Aorta (tissue), 5 donors: ENCODE measurements at places on chromosomes 5 and 9.

DNA sequence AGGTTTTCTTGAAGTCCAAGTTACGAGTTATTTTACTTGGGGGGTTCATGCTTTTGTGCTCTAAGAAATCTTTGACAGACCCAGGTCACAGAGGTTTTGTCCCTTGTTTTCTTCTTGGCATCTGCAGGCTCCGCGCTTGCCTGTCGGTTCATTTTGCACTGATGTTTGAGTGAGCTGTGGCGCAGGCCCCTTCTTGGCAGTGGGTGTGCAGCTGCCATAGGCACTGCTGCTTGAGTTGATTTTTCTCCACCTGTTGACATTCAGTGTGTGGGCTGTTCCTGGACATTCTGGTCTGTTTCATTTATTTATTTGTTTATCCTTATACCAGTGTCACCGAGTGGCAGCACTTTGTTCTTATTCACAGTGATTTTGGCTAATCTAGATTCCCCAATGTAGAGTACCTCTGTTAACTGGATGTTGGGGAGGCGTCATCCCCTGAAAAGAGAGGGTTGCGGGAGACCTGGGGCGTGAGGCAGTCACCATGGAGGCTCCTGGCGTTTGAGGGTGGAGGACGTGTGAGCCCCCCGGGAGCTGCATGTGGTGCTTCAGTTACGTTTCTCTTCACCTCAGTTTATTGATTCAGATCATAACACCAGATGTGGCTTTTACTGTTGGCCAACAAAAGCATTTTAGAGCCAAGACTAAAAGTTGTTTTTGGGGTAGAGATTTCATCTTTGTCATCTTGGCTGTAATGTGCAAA is 121.4 kb upstream of the CACNA1B start:
- peaks cover 2% of the 10 kb centered on the region for H3K36me3 ChIP-seq
- DNase-seq, result no peak
- H3K27ac ChIP-seq, result no peak overlapping the region
- H3K27me3 ChIP-seq, result no peaks in the 10 kb centered on the region
- H3K4me1 ChIP-seq, result no peaks in the 10 kb centered on the region
- H3K4me3 ChIP-seq, result no peak overlapping the region

DNA sequence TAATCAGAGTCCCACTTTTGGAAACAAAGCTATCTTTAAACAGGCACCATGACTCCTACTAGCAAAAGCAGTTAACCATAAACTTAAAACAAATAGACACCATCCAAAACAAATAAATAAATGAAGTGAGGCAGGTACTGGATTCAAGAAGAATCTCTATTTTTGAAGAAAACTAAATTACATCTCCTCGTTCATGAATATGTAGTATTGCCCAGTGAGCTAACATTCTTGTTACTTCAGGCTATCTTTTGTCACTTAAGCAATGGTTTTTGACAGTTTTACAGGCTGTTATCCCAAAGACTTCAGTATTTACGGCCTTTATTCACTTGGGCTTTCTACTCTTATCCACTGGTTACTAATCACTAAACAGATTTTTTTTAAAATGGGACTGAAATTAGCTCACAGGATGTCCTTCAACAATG is 242.5 kb downstream of the MLLT3 start:
- H3K27ac ChIP-seq, result no peak overlapping the region
- H3K36me3 ChIP-seq, result no peaks in the 10 kb centered on the region
- no peaks in the 10 kb centered on the region for H3K27me3 ChIP-seq
- H3K4me1 ChIP-seq, result no peaks in the 10 kb centered on the region
- no peak overlapping the region for H3K4me3 ChIP-seq

DNA sequence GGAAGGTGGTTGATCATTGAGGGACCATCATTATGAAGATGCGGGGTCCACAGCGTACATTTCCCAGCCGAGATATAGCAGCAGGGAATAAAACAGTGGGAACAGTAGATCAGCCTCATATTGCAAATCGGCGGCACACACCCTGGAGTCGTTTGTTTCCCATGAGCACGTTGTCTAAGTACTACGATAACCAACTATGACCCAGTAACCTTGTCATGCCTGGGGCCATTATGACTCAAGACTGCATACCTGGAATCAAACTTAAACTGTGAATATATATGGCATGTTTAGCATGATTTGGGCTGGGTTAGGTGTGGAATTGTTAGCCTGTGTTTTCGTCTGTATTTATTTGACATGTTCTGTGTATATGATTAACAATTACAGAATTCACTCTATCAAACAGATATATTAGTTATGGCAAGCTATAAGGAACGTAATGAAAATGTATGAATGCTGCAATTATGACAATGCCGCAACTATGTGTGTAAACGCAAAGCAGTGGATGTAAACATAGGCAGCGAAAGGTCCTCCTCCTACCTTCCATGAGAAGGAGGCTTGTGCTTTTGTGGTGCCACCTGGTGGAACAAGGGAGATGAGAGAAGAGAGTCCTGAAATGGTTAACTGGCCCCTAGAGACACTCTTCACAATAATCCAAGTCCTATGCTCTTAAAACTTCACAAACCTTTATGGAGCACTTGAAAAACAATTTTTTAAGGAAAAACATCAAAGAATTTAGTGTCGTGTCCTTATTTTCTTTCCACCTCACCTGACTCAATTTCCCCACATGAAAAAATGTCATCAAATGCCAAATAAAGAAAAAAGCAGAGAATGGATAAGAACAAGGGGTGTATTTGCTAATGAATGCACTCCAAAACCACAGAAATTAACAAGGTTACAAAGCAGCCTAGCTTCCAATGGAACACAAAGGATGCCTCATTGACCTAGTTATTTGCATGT is 47.1 kb downstream of the SEMA5A start:
- H3K36me3 ChIP-seq, result no peaks in the 10 kb centered on the region
- H3K27me3 ChIP-seq, result no peaks in the 10 kb centered on the region
- H3K4me3 ChIP-seq, result no peak overlapping the region

GRCh38 chr5:129541648-129542251 is 81.7 kb downstream of the ADAMTS19 start:
- DNase-seq, result no peak
- H3K36me3 ChIP-seq, result no peaks in the 10 kb centered on the region
- no peaks in the 10 kb centered on the region for H3K27me3 ChIP-seq
- no peaks in the 10 kb centered on the region for H3K4me1 ChIP-seq
- H3K4me3 ChIP-seq, result no peak overlapping the region

GRCh38 chr5:156479849-156480248 is 152.9 kb downstream of the SGCD start:
- no peaks in the 10 kb centered on the region for H3K36me3 ChIP-seq
- DNase-seq, result no peak
- H3K27ac ChIP-seq, result no peak overlapping the region
- H3K4me1 ChIP-seq, result no peaks in the 10 kb centered on the region
- no peaks in the 10 kb centered on the region for H3K27me3 ChIP-seq

- no peaks in the 10 kb centered on the region for H3K36me3 ChIP-seq
- H3K4me3 ChIP-seq, result no peak overlapping the region
- peaks cover 1% of the 10 kb centered on the region for H3K27me3 ChIP-seq
- H3K27ac ChIP-seq, result no peak overlapping the region
- no peaks in the 10 kb centered on the region for H3K4me1 ChIP-seq
- no peak for DNase-seq
Measured at GRCh38 chr9:29211003-29211579, 1637.8 kb upstream of the C9orf72 start.

DNA sequence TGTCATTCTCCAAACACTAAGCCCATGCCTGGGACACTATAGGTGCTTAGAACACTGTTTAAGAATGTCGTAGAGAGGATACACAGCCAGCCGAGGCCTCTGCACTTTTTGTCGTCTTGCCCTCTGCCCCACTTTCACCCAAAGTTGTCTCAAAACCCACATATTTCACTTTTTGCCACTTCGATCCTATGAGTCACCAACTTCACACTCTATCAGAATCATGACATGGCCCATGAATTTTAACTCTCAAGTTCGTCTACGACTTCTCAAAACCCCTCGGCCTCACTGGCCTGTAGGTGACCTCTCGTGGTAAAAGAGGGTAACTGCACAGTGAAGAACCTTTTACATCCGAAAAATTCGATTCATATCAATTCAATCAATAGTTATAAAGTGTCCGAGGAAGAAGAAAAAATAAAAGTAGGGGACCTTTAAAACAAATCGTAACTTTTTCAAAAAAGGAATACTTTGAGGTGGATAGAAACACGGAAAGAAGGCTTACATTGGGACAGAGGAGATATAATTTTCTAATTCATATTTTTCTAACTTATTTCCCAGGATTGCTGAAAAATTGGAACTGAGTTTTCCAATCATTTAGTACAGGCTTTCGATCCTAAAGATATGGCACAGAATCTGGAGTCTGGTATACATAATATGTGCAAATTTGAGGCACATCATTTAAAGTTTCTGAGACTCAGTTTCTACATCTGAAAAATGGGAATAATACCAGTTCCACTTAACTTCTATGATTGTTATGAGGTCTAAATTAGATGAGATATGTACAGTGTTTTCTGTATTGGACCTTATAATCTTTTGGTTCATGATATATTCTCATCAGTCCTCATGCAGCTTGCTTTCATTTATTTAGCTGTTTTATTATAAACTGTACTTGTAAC is 122.6 kb downstream of the APBA1 start:
- H3K27me3 ChIP-seq, result no peaks in the 10 kb centered on the region
- peaks cover 1% of the 10 kb centered on the region for H3K4me1 ChIP-seq
- H3K27ac ChIP-seq, result no peak overlapping the region
- H3K4me3 ChIP-seq, result no peak overlapping the region
- no peaks in the 10 kb centered on the region for H3K36me3 ChIP-seq
- DNase-seq, result no peak

GRCh38 chr9:135766707-135767106 is 64.7 kb downstream of the KCNT1 start:
- H3K4me1 ChIP-seq, result no peaks in the 10 kb centered on the region
- no peak overlapping the region for H3K4me3 ChIP-seq
- no peaks in the 10 kb centered on the region for H3K36me3 ChIP-seq
- no peak for DNase-seq
- H3K27ac ChIP-seq, result no peak overlapping the region

- H3K36me3 ChIP-seq, result no peaks in the 10 kb centered on the region
- no peak overlapping the region for H3K27ac ChIP-seq
- no peak overlapping the region for H3K4me3 ChIP-seq
Measured at GRCh38 chr5:143147383-143147782, 256.1 kb downstream of the NR3C1 start.

- H3K36me3 ChIP-seq, result no peaks in the 10 kb centered on the region
- H3K27me3 ChIP-seq, result no peaks in the 10 kb centered on the region
- no peak overlapping the region for H3K4me3 ChIP-seq
- no peaks in the 10 kb centered on the region for H3K4me1 ChIP-seq
- DNase-seq, result peak; percentile 7
Measured at GRCh38 chr9:135241381-135242048, 154.0 kb downstream of the OLFM1 start.

GRCh38 chr5:74085186-74085585 is 459.2 kb downstream of the ARHGEF28 start:
- no peaks in the 10 kb centered on the region for H3K4me1 ChIP-seq
- no peaks in the 10 kb centered on the region for H3K36me3 ChIP-seq
- DNase-seq, result no peak
- H3K27ac ChIP-seq, result no peak overlapping the region

- H3K27me3 ChIP-seq, result no peaks in the 10 kb centered on the region
- no peaks in the 10 kb centered on the region for H3K4me1 ChIP-seq
- no peak overlapping the region for H3K4me3 ChIP-seq
Measured at GRCh38 chr9:119559986-119560385, 190.8 kb upstream of the BRINP1 start.

- no peak overlapping the region for H3K4me3 ChIP-seq
- no peaks in the 10 kb centered on the region for H3K36me3 ChIP-seq
- no peak overlapping the region for H3K27ac ChIP-seq
- DNase-seq, result no peak
Measured at GRCh38 chr9:104856413-104856941, 71.5 kb downstream of the ABCA1 start.

- DNase-seq, result no peak
- H3K27ac ChIP-seq, result no peak overlapping the region
- no peaks in the 10 kb centered on the region for H3K27me3 ChIP-seq
- no peaks in the 10 kb centered on the region for H3K36me3 ChIP-seq
- no peak overlapping the region for H3K4me3 ChIP-seq
Measured at GRCh38 chr5:151825445-151825844, 53.7 kb downstream of the G3BP1 start.

GRCh38 chr9:99105152-99106043 is 485 bp downstream of the TGFBR1 start:
- no peaks in the 10 kb centered on the region for H3K27me3 ChIP-seq
- H3K4me3 ChIP-seq, result peak overlapping the region; percentile 99
- DNase-seq, result peak; percentile 91
- H3K27ac ChIP-seq, result peak overlapping the region; percentile 80

DNA sequence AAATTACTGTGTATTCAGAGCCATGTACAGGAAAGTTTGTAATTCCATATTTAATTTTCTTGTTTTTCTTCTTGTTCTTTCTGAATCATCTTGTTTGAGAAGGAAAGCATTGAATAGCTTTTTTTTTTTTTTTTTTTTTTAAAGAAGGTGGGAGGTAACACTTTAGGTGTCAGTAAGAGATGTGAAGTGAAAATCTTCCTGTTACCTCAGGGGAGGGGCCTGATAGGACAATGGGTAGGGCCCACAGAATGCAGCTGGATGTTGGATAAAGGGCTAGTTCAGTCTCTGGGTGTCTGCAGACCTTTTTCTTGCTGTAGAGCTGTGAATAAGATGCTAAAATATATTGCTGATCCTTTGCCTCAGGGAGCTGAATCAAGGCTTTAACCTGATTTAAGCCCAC is 317.4 kb downstream of the MAN2A1 start:
- no peak overlapping the region for H3K4me3 ChIP-seq
- H3K36me3 ChIP-seq, result no peaks in the 10 kb centered on the region
- no peak overlapping the region for H3K27ac ChIP-seq
- peaks cover 4% of the 10 kb centered on the region for H3K4me1 ChIP-seq
- DNase-seq, result no peak

DNA sequence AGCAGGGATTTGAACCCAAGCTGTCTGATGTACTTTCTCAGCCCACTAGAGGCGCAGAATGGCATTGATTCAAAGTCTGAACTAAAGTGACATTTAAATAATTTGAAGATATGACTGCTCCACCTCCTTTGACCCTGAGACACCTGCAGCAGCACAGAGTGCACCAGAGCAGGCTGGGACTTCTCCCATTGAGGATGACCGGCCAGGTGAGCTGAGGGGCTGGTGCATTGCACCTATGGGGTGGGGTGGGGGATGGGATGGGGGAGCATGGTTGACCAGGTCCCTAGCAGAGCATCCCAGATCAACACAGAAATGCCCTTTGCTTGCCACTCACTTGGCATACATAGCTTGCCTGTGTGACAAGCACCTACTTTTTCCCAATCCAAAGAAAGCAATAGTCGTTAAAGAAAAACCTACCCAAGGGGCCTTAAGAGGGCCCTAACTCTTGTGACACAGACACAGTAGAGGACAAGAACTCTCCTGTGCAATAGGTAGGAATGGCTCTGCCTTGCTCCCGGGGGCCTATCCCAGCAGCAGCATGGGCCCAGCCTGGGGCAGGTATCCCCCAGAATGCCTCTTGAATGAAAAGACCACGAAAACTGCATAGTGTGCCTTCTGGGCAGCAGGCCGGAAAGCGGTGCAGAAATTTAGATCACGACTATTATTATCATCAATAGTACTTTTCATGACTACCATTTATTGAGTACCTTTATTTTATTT is 6.5 kb downstream of the SH3PXD2B start:
- no peak overlapping the region for H3K4me3 ChIP-seq
- DNase-seq, result peak; percentile 37
- no peaks in the 10 kb centered on the region for H3K36me3 ChIP-seq
- H3K27me3 ChIP-seq, result no peaks in the 10 kb centered on the region
